ENCODE measurements at places on chromosomes 6 and 20.
A peak's percentile ranks its signal among the peaks of the same experiment; 100 is the strongest.

DNA sequence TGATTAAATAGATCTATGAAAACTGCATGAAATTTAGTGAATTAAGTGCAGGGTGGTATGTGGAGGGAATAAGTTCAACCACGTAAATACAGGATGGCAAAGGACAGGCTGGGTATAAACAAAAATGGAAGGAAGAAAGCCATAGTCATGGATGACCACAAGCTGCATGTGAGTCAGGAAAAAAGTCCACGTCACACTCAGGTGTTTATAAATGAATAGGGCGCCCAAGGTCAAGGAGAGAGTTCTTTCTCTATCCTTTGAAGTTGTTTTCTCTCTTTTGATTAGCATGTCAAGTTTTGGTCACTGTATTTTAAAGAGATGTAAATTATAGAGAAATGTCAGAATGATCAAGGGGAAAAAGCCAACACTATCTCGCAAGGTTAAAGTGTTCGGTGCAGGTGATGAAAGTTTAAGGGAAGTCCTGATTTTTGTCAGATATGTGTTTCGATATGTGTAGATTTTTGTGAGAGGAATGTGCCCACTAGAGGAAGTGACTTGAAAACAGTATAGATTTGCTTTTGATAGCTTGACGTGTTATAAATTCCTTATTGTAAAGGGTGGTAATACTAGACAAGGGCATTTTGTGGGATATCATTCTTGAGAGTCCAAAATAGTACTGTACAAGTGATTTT, 58.7 kb downstream of the MAP3K4 start:
- DNase-seq: no peak

- no peak for DNase-seq
Observed at GRCh38 chr6:83952830-83953229, 80.7 kb upstream of the MRAP2 start.

GRCh38 chr20:43903953-43904826, 10.5 kb upstream of the TOX2 start:
- DNase-seq: no peak

DNA sequence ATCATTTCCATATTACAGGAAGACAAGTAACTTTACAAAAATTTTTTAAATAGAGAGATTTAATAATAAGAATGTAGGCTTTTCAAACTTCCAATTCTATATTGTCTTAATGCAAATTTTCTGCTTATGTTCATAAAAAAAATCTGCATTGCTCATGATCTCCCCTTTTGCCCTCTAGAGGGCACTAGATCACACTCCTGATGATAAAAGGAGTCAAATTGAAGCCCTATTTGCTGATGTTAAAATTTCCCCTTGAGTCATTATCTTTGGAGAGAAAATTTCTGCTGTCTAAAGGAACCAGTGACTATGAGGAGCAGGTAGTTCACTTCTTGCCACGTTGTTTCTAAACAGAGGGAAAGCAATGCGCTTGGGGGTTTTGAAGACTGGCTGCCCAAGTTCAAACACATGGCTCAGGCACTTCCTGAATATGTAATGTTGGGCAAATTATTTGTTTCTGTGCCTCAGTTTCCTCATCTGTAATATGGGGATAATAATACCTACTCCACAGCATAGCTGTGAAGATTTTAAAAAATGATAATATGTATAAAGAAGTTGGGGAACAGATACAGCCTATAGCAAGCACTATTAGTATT, 874.2 kb downstream of the TFAP2A start:
- DNase-seq: peak; percentile 83

GRCh38 chr6:42958125-42958524, 2.4 kb upstream of the GNMT start:
- no peak for DNase-seq

DNA sequence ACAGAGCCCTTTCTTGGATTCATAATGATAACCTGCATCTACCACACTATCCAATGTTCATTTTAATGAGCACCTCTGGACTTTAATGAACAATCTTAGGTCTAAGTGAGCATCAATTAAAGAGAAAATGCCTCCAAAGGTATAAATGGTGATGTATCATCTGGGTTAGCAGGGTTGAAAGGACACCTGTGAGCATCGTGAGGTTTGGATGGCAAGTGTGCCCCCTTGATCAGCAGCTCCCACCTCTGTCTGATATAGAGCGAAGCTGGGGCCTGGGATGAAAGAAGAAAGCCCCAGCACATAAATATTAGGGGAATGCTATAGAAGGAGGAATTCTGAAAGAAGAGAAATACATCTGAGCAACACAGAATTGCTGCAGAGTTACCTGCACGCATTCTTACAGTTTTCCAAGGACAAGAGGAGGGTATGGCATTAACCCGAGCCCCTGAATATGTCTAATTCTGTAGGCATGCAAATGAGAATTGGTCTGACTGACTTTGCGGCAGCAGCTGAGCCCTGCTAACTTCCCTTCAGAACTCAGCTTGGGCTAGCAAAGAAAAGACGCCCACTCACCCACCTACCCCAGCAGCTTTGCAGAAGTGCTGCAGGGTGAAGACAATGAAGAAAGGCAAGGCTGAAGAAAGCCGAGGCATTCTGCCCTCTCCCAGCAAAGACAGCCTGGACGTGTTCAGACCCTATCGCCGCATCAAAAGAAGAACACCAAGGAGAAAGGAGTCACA, 136.2 kb downstream of the GMPR start:
- DNase-seq: no peak
